T-helper 9 cell (primary cell): ENCODE measurements at places on chromosomes 12 and 14.

DNA sequence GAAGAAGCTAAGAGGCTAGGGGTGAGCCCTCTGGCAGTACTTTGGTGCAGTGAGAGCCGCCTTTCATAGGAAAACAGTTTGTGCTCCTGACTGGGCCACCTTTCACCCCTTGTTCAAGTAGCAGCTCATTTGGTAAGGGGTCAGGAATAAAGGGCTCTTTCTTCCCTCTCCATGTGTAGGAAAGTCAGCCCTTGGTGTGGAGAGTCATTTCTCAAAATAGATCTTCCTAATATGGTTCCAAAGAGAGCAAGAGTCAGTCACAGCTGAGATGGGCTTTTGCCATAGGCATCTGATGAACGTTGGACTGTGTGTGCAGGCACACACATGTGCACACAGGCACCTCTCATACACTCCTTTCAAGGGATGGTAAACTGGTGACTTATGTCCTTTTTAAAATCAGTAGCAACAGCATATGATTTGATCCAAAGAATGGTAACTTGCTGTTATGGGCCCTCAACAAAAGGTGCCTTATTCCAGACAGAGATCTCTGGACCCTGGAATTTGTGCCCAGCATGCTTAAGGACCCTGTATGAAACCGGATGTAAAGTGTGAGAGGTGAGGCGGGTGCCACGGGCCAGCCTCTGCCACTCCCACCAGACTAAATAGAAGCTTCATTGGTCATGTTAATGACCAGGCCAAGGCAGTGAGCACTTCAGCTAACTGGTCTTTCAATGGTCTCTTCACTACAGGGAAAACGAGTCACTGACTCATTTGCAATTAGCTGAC is 16.7 kb upstream of the RIC8B start:
- DNase-seq: no peak

DNA sequence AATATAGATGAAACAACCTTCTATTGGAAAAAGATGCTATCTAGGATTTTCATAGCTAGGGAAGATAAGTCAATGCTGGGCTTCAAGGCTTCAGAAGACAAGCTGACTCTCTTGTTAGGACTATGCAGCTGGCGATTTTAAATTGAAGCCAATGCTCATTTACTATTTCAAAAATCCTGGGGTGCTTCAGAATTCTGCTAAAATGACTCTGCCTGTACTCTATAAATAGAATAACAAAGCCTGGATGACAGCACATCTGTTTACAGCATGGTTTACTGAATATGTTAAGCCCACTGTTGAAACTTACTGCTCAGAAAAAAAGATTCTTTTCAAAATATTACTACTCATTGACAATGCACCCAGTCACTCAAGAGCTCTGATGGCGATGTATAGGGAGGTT is 155.1 kb downstream of the PIK3C2G start:
- DNase-seq: no peak

- no peak for DNase-seq
These were observed 35.2 kb downstream of the TMEM132D start for GRCh38 chr12:129868575-129868974.

DNA sequence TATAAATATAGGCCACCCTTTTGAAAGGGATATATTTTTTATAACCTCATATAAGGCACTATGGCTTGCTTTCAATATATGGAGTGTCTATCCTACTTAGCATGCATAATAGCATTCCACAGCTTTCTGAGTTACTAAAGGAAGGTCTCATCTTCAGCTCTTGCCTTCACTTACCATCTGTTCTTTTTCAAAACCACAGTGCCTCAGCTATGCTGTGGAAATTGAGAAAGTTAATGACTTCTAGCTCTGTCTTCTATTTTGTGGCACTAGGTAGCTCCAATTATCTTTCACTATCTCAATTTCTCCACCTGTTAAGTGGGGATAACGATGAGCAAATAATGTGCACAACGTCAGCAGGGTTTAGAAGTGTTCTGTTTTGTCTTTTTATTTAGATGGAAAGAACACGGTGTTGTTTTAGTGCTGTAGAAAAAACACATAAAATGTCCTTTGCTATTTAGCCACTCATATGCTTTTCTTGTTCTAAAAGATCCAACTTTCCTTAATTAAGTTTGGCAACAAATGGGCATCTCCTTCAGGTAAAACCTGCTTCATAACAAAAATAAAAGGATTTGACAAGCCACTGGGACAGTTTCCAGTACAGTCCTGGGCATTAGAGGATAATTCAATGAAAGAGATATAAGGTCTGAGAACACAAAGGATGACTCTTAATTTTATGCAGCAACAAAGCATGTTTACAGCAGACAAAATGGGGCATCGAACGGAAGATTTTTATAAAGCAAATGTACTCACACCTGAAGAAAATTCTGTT is 462.0 kb upstream of the SYT1 start:
- DNase-seq: no peak

GRCh38 chr12:117045160-117046010 is 53.8 kb downstream of the TESC start:
- no peak for DNase-seq

- no peak for DNase-seq
These were observed 16.1 kb downstream of the BCL11B start for GRCh38 chr14:99255621-99256482.

- DNase-seq: no peak
These were observed 4.2 kb downstream of the MLXIP start for GRCh38 chr12:122082621-122083356.

DNA sequence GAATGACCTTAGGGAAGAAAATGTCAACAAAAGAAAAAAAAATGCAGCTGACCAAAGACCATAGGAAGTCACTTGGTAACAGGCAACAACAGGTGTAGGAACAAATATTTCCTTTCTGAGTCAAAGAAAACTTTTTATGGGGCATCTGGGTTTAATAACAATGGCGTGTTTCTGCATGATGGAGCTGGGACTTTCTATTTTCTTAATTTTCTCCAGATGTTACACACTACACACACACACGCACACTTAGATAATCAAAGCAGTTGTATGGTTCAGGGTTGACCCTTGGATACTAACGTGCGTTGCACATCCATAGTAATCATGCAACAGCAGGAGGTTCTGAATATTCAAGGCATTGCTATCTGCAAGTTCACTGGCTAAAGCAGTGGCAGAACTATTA is 47.9 kb upstream of the NTF3 start:
- DNase-seq: no peak

GRCh38 chr12:30599608-30600007 is 96.1 kb downstream of the IPO8 start:
- DNase-seq: no peak

DNA sequence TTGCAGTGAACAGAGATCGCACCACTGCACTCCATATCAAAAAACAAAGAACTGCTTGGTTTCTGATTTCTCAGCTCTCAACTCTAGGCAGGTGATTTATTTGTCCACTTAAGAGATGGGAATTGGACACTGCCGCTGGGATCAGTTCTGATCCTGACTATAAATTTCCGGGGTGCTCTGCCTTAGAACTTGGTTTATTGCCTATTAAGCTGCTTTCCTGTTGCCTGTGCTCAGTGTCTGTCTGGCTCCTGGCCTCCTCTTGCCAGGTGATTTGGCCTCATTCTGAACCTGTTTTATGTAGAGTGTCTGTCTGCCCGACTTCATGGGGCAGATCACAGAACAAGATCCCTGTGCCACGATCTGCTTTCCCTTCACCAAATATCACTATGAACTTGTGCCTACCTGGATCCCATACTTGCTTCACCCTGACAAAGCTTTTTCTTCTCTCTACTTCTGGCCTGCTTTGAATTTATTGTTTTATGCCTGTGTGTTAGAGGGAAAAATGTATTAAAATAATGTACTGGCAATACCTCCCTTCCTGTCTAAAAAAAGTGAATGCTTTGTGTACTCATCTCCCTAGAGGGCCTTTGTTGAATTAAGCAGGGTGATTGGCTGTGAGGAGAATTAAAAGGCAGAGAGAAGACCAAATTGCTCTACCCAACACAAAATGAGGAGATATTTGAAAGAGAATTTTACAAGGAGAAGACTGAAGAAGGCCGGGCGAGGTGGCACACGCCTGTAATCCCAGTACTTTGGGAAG is 27.6 kb downstream of the CDKN1B start:
- DNase-seq: no peak

GRCh38 chr14:69101331-69101826 is 51.5 kb downstream of the DCAF5 start:
- DNase-seq: no peak

DNA sequence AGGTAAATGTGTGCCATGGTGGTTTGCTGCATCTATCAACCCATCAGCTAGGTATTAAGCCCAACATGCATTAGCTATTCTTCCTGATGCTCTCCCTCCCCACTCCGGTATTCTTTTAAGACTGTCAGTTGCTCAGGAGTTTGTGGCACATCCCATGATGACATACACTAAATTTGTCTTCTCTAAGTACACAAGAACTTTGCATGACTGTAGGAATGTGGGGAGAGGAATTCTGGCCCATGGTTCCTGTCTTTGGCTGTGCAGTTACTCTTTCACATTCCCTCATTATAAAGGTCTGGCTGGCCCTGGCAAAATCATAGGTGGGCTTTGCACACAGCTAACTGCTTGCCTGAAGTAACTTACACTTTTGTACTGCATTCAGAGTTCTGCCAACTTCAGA is 30.3 kb downstream of the HMGA2 start:
- DNase-seq: no peak

- no peak for DNase-seq
These were observed 1.4 kb upstream of the MYH6 start for GRCh38 chr14:23409475-23409874.
